Stimulated activated CD8-positive, alpha-beta memory T cell treated with anti-CD3 and anti-CD28 coated beads, Interleukin-7, amount 100 ng/mL, for 1 hour (primary cell): ENCODE measurements at places on chromosomes 6 and 20.

DNA sequence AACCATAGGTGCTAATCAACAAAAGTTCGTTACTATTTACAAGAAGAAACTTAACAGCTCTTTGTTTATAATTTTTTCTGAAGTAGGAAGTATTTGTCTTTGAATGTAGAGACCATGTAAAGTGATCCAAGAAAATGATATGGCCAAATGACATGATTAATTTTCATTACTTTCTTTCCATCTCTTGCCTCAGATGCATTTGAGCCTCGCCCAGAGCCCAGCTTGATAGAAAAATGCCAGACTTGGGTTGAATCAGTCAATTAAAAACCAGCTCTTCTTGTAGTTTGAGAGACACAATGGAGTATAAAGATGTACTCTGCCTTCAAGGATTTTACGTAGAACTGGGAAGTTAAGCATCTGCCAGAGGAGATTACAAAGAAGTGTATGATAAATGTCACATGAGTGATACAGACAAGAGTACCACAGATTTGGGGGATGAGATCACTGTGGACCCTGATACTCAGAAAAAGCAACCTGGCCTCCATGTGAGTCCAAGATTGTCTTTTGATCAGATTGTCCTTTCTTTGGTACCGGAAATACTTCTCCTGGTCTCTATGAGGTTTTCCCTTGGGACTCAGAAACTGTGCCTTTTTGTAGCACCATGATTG is 92.5 kb upstream of the SUPT3H start:
- DNase-seq: no peak

DNA sequence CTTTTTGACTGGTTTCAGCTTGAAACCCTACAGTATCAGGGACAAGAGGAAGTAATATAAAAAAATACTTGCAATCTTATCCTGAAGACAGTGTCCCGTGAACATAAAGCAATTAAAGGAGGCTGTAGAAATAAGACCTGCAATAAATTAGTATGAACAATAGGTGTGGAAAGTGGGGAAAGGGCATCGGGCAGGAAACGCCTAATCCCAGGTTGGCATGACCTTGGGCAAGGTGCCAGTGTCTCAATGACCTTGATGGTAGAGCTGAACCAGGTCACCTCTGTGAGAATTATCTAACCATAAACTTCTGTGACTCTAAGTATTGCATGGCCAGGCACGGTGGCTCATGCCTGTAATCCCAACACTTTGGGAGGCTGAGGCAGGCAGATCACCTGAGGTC is 115.2 kb downstream of the LY86 start:
- DNase-seq: no peak

DNA sequence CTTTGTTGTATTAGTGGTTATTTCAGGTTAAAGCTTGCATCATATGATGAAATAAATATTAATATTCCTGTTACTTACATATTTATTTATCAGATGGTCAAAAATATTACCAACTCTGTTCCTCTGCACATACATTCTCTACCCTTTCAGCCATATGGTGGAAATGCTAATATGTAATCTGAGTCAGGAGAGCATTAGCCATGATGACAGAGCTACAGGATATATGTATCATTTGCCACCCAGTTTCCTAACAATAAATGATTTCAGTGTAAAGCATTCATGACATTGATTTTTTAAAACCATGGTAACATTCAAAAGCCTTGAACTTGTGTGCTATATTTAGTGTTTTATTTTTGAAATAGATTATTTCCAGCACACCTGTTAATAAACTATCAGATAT is 16.6 kb downstream of the POPDC3 start:
- no peak for DNase-seq

DNA sequence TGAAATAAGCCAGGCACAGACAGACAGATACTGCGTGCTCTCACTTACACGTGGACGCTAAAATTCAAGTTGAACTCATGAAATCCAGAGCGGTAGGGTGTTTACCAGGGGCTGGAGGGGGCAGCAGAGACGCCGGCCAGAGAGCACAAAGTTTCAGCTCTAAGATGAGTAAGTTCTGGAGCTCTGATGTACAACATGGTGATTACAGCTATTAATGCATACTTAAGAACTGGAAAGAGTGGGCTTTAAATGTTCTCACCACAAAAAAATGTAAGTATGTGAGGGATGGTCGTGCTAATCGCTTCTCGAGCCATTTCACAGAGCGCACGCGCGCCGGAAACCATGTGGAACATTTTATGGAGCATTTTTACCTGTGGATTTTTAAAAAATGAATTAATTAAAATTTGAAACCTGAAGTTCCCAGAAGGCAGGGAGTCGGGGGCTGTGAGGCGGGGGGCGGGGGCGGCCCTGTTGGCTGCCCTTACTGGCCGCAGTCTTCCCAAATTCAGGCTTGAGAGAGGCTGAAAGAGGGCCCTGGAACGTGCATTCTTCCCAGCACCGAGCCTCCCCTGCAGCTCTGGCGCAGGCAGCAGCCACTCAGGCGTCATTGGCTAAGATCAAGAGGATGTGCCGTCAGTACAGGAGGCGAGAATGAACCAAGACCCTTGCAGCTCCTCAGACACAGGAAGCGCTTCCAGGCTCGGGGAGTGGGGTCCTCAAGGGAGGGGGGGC is 8.5 kb upstream of the SLCO4A1 start:
- no peak for DNase-seq

DNA sequence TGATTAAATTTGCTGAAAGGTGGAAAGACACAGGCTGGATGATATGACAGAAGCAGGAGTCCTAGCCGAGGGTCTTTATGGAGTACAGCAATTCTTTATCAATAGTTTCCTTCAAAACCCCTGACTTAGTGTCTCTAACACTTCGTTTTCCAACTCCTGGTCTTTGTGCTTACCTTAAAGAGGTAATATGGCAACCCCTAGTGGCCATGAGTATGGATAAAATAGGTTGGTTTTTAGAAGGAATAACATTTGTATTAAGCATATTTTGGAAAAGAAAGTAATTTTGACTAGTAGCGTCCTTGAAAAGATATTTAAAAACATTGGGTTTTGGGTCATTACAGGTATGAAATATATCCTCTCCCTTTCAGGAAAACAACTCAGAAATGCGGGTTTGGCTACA is 51.9 kb downstream of the VGLL2 start:
- DNase-seq: no peak

DNA sequence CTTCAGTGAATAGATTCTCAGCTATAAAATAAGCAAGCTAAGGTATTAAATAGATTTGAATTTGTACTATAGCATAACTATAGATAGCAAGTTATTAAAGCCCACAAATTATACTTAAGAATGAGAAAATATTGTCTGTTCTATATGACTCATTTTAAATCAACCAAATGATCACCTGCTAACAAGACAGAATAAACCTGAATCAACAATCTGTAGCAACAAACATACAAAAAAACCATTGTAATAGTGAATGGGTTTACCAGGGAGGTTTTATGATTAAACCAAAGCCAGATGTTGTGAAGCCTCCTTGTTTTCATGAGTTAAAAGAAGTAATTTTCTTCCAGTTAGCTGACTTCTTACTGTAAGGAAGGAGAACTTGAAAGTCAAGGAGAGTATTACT is 71.9 kb upstream of the HTR1B start:
- DNase-seq: no peak

GRCh38 chr6:89047473-89047872 is 33.1 kb upstream of the PNRC1 start:
- DNase-seq: no peak

GRCh38 chr6:87139236-87139635 is 16.1 kb upstream of the ZNF292 start:
- no peak for DNase-seq

GRCh38 chr20:42341654-42342053 is 723.5 kb upstream of the CHD6 start:
- DNase-seq: no peak

DNA sequence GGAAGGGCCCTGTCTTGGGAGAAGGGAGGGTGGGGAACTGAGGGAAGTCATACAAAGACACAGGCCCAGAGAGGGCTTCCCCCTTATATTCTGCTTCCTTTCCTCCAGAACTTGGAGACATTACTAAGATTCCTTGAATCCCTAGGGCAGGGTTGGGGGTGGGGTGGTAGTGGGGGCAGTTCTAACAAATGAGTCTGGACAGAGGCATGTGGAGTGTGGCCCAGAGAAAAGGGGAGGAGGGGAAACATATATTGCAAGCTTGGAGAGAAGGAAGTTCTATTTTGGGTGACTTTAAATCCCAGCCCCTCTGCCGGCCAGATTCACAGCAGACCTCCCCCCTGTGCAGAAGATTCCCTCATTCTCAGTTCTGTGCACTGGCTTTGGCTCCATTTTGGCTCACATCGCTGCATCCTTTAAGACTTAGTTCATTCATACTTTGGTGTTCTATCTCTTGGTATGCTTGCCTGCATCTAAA is 43.7 kb downstream of the DAAM2 start:
- no peak for DNase-seq

- DNase-seq: no peak
These were observed 4.9 kb downstream of the ARID1B start for GRCh38 chr6:156781861-156782631.

DNA sequence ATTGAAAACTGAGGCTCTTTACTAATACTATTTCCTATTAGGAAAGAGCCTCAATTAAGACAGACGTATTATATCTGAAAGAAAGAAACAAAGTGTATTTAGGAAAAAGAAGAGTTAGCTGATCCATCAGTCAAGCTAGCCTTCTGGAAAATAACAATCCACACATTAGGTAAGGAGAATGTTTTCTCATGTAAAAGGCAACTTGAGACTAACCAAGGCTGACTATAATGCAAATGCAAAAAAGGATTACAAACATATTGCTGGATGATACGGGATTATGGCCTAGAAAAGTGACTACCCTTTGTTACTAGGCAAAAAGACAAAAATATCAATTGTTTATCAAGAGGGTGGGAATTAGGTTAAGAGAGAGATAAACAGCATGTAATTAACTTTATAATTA is 176.9 kb downstream of the RFPL4B start:
- no peak for DNase-seq

- no peak for DNase-seq
These were observed 101.4 kb downstream of the LRRC1 start for GRCh38 chr6:53896196-53896595.

DNA sequence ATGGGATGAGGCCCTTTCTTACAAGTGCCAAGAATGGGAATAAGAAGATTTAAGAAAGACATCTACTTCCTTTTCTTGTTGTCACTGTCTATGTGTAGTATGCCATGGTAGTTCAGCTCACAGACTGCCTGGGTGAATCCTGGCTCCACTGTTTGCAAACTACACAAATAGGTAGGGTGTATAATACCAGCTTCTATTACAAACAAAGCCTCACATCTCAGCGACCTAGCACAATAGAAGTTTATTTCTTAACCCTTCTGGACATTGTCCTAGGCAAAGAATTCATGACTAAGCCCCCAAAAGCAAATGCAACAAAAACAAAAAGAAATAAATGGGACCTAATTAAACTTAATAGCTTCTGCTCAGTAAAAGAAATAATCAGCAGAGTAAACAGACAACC is 74.5 kb downstream of the LINC00237 start:
- DNase-seq: no peak

GRCh38 chr6:116349216-116349615 is 21.5 kb upstream of the DSE start:
- DNase-seq: no peak

DNA sequence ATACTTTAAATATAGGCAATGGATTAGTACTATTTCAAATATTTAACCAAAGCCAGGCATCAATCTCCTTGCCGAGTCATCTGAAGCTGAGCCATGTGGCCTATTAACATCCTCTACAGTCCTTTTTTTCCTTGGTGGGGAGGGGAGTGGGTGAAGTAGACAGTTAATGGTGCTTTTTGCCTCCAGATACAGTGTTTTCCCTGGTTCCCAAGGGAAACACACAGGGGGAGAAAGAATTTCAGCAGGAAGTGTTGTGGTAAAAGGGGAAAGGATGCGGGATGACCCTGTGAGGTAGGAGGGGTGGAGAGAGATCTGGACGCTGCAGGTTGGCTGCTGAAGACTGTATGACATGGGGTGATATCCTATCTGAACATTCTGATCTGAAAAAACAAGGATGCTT is 9.6 kb downstream of the CLDN20 start:
- no peak for DNase-seq

DNA sequence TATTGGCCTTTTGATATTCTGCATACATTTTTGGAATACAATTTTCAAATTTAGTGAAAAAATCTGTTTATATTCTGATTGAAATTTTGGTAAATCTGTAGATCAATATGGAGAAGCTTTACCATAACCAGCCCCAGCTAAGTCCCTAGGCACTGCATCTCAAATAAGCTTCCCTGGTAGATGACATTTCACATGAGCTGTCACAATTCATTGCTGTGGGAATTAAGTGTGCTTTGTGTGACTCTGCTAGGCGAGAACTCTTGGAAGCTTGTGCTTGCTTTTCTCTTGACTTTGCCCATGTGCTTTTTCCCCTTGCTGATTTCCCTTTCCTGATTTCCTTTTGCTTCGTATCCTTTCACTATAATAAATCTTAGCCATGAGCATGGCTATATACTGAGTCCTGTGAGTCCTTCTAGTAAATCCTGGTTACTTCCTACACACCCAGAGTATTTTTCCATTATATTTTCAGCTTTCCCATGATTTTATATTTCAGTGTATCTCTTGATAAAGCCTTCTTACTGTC is 166.5 kb upstream of the MMS22L start:
- no peak for DNase-seq

GRCh38 chr6:148874698-148875293 is 128.0 kb downstream of the UST start:
- DNase-seq: no peak

DNA sequence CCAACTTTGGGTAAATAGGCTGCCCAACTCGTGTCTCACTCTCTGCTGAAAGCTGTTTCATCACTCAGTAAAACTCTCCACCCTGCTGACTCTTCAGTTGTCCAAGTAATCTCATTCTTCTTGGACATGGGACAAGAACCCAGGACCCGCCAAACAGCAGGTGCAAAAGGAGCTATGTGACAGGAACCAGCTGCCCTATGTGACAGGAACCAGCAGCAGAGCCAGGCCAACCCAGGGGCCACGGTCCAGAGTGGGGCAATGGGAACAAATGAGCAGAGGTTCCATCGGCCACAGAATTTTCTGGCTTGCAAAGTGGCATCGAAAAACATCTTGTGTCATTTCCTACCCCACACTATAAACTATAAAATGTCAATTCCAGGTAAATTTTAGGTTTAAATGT is 56.5 kb downstream of the MOXD1 start:
- DNase-seq: no peak

GRCh38 chr6:107458672-107459282 is 587 bp downstream of the PDSS2 start:
- no peak for DNase-seq

DNA sequence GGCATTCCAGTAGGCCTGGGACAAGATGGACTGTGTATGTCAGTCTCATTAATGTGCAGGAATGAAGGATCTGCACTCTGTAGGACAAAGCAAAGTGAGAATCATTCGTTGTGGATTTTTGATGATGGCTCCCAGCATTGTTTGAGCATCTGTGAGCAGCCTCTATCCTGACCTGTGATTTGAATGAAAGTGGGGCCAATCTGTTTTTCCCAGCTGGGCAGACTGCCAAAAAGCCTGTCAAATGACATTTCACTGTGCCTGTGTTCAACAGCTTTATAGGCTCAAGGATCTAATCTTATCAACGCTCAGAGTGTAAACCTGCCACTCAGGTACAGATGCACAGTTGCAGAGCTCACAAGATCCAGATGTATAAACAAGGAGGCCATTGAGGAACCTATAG is 86.7 kb upstream of the SYNDIG1 start:
- no peak for DNase-seq
